ENCODE measurements at places on chromosomes 12 and 14.

DNA sequence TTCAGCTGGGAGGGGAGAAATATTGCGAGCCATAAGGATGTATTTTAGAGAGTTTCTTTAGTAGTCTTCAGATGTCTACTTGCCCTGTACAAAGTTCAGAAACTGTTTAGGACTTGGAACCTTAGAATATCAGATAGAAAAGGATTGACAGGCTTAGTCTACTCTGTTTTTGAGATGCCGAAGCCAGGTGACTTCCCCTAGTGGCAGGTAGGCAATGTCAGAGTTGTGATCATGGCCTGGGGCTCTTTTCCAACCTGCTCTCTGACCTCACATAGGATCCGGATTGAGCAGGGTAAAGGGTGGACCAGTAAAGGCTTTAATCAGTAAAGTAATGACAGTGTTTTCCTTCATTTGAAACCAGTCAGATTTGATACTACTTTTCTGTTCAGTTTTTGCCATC is 59.6 kb downstream of the PRKCH start:
- DNase-seq = no peak

- no peak for DNase-seq
Measured at GRCh38 chr12:79291711-79292110, 399.1 kb downstream of the PAWR start.

GRCh38 chr12:39905152-39905551 is 200.7 kb downstream of the SLC2A13 start:
- no peak for DNase-seq

DNA sequence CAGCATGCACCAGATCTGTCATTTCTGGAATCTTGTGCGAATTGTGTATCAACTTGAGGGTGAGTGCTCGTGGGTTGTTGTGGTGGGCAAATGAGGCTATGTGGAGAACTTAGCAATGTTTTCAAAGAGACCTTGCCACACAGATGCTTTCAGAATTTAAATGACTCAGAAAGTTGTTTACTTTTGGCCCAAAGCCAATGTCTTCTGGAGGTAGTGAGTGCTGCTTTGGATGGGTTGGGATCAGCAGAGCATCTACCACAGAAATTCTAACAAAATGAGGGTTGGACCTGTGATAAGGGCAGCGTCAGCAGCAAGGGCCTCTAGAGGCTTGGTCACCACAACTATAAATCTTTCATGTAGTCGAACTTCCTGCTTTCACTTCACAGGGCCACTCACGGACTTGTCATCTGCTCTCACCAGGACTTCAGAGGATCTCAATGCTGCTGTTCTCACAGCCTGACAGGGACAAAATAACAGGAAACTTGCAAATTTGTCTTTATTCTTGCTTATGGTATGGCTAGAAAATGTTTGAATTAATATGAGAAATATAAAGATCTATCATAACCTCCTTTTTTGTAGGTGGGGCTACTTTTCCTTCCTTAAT is 111.4 kb downstream of the DACT1 start:
- peak; percentile 16 for DNase-seq

- DNase-seq = peak; percentile 76
Measured at GRCh38 chr14:36515105-36515593, 4.9 kb downstream of the NKX2-1 start.

- DNase-seq = no peak
Measured at GRCh38 chr14:89688507-89689211, 265.9 kb downstream of the EFCAB11 start.

DNA sequence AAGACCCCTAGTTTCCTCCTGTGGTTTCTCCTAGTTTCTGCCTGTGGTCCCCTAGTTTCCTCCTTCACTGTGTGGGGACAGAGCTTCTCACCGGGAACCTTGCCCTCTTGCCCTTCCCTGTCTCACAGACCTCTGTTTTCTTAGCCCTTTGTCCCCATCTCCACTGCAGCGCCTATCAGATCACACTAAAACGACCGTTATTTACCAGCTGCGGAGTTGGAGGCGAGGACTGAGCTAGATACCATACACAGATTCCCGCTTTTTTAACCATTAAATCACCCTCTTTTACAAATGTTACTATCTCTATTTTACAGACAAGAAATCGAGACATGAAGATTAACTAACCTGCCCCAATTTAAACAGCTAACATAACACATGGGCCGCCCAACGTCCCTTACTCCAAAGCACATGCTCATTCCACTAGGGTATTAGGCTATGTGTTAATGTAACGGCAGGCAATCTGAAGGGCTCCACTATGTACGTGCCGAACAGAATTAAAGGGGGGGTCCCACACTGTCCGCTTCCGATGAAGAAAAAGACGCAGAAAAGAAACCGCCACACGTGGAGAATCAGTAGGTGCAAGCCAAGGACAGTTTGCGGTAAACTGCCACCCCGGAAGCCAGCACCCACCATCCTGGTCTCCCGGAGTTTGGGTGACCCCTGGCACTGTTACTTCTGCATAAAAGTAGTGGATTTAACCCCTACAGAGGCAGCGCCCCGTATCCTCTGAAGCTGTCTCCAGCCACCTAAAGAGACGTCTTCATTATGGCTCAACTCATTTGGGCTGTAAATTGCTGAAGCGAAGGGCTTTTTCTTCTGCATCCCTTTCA is 1.9 kb upstream of the FKBP4 start:
- DNase-seq = no peak

DNA sequence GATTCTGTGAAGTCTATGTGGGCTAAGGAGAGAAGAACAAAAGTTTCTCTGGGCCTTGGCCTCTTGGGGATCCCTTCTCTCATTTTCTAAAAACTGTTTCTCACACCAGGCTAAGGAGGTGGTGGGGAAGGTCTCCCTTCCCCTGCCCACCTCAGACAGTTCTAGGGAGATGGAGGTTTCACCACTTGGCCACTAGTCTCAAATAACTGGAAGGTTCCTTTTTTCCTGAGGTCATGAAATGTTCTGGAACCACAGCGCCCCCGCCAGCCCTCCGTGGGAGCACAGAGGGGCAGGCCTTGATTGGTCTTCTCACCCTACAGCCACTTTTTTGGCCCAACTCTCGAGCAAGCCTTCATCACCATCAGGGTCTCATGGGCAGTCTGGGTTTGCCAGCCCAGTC is 12.6 kb downstream of the C12orf43 start:
- no peak for DNase-seq

GRCh38 chr12:62686938-62687337 is 220.3 kb downstream of the MON2 start:
- DNase-seq = no peak

GRCh38 chr12:53969588-53970259 is 3.2 kb upstream of the HOXC11 start:
- DNase-seq = no peak

- no peak for DNase-seq
Measured at GRCh38 chr12:88310666-88311065, 168.6 kb downstream of the TMTC3 start.

DNA sequence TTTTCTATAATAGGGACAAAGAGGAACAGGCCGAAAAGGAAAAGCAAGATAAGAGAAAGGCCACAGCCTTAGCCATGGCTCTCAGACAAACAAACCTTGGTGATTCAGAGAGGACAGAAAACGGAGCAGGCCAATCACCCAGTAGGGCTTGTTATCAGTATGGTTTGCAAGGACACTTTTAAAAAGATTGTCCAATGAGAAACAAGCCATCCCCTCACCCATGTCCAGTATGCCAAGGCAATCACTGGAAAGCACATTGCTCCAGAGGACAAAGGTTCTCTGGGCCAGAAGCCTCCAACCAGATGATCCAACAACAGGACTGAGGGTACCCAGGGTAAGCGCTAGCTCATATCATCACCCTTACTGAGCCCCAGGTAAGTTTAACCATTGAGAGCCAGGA is 243.8 kb upstream of the BTG1 start:
- no peak for DNase-seq

- no peak for DNase-seq
Measured at GRCh38 chr14:101893759-101894158, 70.6 kb upstream of the DYNC1H1 start.

DNA sequence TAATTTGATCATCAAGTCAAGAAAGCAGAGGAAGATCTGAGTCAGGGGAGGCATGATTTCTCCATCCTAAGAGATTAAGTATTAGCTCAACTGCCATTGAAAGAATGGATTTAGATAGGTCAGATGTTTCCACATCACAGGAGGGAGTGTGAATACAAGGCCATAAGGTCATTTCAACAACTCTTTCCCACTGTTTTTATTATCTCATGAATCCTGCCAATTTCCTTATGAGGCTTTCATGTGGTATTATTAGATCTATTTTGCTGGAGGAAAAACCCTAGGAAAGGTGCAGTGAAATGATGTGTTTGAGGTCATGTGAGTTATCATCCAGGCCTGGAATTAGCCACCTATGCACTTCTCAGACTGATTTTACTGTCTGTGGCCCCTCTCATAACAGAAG is 269.0 kb downstream of the NOVA1 start:
- no peak for DNase-seq

- DNase-seq = no peak
Measured at GRCh38 chr14:69318241-69318640, 58.3 kb downstream of the GALNT16 start.

DNA sequence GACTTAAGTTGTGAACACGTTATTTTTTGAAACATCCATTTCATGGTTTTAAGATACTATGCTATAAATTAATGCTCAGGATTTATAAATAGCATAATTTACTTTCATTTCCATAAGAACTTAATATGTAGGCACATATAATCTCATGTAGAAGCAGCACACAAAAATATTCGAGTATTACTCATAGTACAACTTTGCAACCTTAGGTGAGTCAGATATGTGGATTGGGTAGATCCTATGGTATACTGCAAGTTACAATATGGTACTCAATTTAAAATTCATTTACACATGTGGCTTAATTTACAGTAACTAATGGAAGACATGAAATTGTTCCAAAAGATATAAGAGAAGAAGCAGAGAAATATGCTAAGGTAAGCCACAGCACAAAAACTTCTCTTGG is 26.0 kb downstream of the PSMA3 start:
- no peak for DNase-seq

DNA sequence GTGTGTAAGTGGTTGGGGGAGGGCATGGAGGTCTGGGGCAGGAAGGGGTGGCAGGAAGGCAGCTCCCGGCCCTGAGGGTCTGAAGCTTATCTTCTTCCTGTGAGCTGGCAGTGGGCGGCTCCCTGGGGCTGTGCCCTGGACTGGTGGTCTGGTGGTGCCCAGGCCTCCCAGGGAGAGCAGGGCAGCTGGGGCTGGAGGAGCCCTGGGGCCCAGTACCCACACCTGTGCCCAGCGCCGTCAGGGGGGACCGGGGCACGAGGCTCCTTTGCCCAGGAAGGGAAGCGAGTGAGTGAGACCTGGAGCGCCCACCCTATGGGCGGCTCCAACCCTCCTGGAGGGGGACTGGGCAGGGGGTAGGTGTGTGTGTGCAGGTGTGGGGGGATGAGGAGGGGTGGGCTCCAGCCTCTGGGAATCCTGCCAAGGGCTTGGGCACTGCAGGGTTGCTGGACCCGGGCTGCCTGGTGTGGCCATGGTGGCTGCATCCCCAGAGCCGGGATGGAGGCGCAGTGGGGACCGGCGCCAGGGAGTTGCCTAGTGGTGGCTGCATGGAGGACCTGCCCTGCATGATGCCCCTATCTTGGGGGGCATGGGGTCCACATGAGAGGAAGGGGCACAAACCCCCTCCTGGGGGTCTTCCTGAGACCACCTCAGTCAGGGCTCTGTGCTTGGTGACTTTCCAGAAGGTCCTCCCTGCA is 353.6 kb downstream of the TMEM121 start:
- no peak for DNase-seq

GRCh38 chr14:50021261-50022031 is 94.9 kb downstream of the VCPKMT start:
- no peak for DNase-seq

DNA sequence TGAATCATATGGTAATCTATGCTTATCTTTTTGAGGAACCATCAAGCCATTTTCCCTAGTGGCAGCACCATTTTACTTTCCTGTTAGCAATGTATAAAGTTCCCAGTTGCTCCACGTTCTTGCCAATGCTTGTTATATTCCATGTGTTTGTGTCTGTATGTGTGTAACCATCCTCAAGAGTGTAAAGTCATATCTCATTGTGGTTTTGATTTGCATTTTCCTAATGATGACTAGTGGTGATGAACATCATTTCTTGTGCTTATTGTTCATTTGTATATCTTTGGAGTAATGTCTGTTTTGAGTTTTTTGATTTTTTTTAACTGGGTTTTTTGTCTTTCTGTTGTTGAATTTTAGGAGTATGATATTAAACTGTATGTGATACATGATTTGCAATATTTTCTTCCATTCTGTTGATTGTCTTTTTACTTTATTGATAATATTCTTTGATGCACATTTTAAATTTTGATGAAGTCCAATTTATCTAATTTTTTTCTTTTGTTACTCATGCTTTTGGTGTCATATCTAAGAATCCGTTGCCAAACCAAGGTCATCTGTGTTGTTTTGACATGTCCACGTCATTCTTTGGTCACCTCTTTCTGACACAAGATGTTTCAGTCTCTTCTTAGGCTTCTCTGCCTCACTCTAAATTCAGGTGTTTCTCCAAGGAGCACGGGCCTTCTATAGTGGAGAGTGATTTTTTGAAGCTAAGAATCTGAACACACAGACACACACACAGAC is 36.1 kb downstream of the PPHLN1 start:
- DNase-seq = no peak

DNA sequence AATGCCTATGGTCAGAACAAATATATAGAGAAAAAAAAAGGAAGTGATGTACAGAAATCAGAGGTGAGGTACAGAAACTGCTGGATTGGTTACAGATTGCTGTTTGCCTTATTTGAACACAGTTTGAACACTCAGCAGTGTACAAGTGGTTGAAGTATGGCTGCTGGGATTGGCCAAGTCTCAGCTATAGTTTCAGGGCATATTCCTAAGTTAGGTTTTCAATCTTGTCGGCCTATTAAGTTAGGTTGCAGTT is 146.4 kb downstream of the LLPH start:
- DNase-seq = no peak

DNA sequence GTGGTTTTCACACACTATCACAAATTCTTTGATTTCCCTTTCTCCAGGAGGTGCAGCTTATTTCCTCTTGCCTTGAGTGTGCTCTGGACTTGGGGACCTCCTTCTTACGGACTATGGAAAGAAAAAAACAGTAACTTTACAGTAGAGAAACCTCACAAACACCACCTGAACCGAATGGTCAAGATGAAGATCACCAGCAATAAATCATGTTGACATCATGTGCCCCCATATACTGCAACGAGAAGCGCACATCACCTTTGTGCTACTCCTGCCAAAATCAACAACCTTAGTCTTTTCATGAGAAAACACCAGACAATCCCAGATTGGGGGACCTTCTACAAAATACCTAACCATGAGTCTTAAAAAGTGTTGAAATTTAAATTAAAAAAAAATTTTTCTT is 13.3 kb upstream of the NYNRIN start:
- DNase-seq = no peak

DNA sequence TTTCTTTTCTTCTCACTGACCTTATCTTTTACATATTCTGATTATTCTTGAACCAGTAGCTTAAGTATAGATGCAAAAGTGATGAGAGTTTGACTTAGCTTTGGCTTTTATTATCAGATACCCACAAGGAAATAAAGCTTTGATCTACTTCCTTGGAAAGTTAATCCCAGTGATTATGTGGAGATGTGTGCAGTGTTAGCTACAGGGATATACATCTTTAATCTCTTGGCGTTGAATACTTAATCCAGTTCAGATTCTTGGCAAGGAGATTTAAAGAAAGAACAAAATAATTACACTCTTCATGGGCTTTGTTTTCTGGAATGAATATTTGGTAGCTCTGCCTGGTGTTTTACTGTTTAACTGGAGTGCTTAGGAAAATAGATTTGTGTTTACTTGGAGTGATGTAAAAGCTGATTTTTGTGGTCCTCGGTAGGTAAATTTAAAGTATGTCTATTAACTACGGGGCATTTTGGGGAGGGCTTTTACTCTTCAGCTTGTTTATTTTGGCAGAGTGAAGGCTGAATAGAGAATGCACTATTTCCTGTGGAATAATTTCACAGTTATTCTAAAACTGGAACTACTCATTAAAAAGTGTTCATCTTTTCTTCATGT is 150.1 kb upstream of the LRIG3 start:
- peak; percentile 11 for DNase-seq
